LNCaP clone FGC (cell line): ENCODE measurements at places on chromosomes 4 and X.

- DNase-seq = peak; percentile 35
Observed at GRCh38 chrX:128698573-128699181, 646.5 kb upstream of the ACTRT1 start.

DNA sequence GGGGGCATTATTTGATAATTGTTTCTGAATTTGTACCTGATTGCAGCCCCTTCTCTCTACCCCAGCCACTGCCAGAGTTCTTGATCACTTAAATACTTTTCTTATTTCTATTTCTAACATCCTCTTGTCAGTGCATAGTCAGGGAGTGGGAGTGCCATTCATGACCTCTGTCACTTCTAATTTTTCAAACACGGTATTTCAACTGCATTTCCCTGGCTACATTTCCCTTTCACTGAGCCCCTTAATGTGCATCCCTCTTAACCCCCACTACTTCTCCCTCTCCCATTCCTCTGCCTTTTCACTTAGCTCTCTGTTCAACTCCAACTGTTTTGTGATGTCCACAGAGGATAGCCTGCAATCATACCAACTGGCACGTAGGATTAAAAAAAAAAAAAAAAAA, 128.3 kb upstream of the NAP1L5 start:
- DNase-seq = no peak

- DNase-seq = no peak
Observed at GRCh38 chrX:103361798-103362197, 5.5 kb downstream of the TCEAL9 start.

DNA sequence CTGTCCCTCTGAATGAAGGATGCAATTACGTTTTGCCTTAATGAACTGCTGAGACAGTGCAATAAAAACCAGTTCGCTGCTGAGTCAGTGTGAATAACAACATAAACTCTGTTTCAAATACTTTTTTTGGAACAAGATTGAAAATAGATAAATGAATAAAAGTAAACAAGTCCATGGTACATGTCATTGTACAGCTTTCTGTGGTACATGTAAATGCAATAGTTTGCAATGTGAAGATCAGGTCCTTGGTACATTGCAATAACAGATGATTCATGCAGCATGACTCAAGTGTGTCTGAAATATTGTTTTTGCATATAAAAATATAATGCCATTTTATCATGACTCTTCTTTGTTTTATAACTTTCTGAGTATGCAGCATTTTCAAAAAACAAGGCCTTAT, 193.4 kb upstream of the PACRGL start:
- DNase-seq = no peak

DNA sequence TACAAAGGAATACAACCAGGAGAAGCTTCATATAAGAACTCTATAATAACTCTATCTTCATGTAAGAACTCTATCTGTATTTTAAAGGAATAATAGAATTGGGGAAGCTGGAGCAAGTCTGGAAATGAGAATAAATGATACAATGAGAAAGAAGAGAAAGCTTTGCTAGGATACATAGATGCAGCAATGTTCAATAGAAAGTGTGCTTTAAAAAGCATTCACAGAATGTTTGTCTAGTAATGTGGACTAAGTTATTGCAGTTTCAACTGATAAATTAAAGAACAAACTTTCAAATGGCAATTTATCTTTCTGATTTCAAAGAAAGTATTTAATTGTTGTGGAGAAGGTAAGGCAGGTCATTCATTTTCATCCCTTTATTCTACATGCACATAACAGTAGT, 104.9 kb downstream of the TTC29 start:
- no peak for DNase-seq

- no peak for DNase-seq
Observed at GRCh38 chrX:104084063-104084462, 8.0 kb upstream of the TMSB15C start.

DNA sequence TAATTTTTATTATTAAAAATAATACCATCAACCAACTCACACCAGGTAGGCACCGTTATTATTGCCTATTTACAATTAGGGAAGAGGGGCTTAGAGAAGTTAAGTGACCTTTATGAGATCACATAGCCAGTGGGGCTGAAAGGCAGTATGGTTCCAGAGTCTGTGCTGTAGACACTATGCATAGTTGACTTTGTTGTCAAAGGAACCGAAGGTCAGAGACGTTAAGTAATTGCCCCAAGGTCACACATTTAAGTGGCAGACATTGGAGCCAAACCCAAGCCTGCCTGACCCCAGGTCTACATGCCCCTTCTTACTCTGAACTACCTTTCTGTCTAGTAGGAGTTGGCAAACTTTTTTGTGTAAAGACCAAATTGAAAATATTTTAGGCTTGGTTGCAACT, 36.4 kb downstream of the RHOH start:
- no peak for DNase-seq
